A549 (cell line): ENCODE measurements at places on chromosomes 12 and 14. TPM values are rescaled to one million over a fixed set of nuclear protein-coding genes. Genes with fewer than 3 reads are reported as not detected.
A peak's percentile ranks its signal among the peaks of the same experiment; 100 is the strongest.

DNA sequence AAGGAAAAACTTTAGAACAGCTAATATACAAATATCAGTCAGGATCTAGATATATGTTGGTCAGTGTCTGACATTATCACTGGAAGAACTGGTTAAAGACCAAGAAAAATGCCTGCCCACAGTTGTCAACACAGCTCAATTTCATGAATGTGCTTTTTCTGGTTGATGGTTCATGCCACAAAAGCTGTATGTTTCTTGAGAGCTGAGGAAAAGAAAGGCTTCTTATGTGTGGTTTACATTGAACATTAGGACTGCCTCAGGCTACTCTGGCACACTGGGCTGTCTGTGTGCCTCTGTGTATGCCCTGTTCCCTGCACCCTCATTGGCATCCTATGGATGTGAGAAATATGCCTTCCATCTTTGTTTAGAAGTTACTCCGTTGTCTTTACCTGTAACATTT lies 218.8 kb upstream of the RGS6 start:
- no peak for DNase-seq

DNA sequence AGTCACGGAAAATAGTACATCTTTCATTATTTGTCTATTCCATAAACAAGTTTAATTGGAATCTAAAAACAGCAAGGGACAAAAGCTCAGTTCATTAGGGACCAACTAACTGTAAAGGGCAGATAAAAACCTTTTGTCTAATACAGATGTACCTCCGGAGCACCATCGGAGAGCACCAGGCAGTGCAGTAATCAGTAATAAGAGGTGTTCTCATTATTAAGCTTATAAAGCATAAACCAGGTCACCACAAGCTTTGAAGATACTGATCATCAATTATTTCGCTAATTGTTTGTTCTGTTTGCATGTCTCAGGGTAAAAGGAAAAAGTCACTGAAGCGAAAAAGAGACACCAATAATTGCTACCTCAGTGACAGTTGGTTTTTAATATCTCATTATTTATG lies 207.3 kb upstream of the PRKD1 start:
- DNase-seq: no peak

DNA sequence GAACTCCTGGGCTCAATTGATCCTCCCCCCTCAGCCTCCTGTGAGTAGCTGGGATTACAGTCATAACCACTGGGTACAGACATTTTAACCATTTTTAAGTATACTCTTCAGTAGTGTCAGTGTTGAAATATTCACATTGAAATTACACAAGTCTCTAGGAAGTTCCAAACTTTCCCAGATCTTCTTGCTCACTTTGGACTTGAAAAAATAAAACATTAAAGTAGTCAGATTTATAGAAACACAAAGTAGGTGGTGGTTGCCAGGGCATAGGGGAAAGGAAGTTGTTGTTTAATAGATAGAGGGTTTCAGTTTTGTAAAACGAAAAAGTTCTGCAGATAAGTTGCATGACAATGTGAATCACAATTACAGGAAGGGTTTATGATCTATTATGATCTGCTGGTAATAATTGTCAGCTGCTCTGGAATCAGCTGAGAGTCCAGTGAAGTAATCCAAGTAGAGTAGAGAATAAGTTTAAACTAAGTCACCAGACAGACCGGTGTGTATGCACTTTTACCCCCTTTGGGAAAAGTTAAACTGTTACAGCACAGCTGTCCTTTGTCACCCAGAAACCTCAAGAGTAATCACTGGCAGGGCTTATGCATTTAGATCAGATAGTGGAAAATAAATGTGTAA lies 27.4 kb downstream of the PCNX1 start:
- DNase-seq: no peak

- DNase-seq: peak; percentile 29
These were observed 36.4 kb upstream of the AEBP2 start for GRCh38 chr12:19402743-19403431.

CELA1 gene
- not detected in 3 replicates for polyA plus RNA-seq

APOF gene
- polyA plus RNA-seq: not detected in 3 replicates
